ENCODE measurements at places on chromosomes 5 and 9. TPM values are rescaled to one million over a fixed set of nuclear protein-coding genes. Genes with fewer than 3 reads are reported as not detected.

Gene LHX3
- 0.23 TPM for polyA plus RNA-seq

Gene ARAP3
- 4.2 TPM for polyA plus RNA-seq

Gene ORM1
- polyA plus RNA-seq, result 3.4 TPM

Gene SLC6A19
- polyA plus RNA-seq, result 0.16 TPM

Gene PCDHA13
- polyA plus RNA-seq, result under 0.01 TPM

Gene IL11RA
- polyA plus RNA-seq, result 52.8 TPM

Gene HTR4
- polyA plus RNA-seq, result 0.05 TPM

Gene LRRTM2
- 0.23 TPM for polyA plus RNA-seq

Gene MYMK
- polyA plus RNA-seq, result 0.39 TPM

Gene PCDH12
- polyA plus RNA-seq, result 0.52 TPM

Gene PPP1R26
- polyA plus RNA-seq, result 4.1 TPM

Gene CKMT2
- polyA plus RNA-seq, result 1.7 TPM

Gene DMRTA1
- polyA plus RNA-seq, result 1.0 TPM

Gene TTC16
- 0.18 TPM for polyA plus RNA-seq

Gene HAVCR2
- 21.5 TPM for polyA plus RNA-seq

Gene SCGB3A2
- polyA plus RNA-seq, result 1.6 TPM

Gene GPR150
- polyA plus RNA-seq, result 0.89 TPM

Gene LRRC19
- polyA plus RNA-seq, result under 0.01 TPM

Gene CRHBP
- 0.78 TPM for polyA plus RNA-seq

Gene VAV2
- polyA plus RNA-seq, result 9.8 TPM

Gene PRXL2C
- 10.6 TPM for polyA plus RNA-seq

Gene MIGA2
- 43.0 TPM for polyA plus RNA-seq

Gene ANKRD18A
- 9.2 TPM for polyA plus RNA-seq

Gene TAS2R1
- polyA plus RNA-seq, result 0.05 TPM

Gene TMEM215
- 0.02 TPM for polyA plus RNA-seq

Gene PCAT7
- 0.11 TPM for polyA plus RNA-seq

Gene HINT2
- polyA plus RNA-seq, result 68.3 TPM

Gene GDF9
- 2.5 TPM for polyA plus RNA-seq

Gene STRBP
- polyA plus RNA-seq, result 41.8 TPM
